ENCODE measurements at places on chromosomes 1 and 21.
A peak's percentile ranks its signal among the peaks of the same experiment; 100 is the strongest.

GRCh38 chr1:50942334-50942733 lies 17.7 kb downstream of the FAF1 start:
- DNase-seq: no peak

GRCh38 chr1:53725238-53725689 lies 13.7 kb downstream of the GLIS1 start:
- DNase-seq: no peak

GRCh38 chr1:223621312-223621734 lies 44.2 kb downstream of the CAPN8 start:
- no peak for DNase-seq

GRCh38 chr1:6824665-6825368 lies 39.6 kb downstream of the CAMTA1 start:
- DNase-seq: no peak

DNA sequence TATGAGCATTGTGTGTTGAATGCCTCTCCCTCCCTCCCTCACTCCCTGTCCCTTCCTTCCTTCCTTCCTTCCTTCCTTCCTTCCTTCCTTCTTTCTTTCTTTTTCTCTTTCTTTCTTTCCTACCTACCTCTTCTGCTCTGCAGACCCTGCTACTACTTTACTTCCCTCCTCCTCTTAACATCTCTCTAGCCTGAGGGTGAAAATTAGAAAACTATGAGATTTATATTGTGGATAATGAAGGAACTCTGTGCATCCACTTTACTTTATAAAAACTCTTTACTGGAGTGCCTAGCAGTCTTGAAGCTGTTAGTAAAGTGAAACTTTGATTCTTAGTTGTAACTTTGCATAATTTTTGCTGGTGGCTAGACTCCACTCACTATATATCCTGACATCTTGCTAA lies 572.2 kb downstream of the RWDD3 start:
- DNase-seq: no peak

- DNase-seq: no peak
Measured at GRCh38 chr1:45843474-45843905, 40.1 kb downstream of the MAST2 start.

GRCh38 chr1:51736702-51737101 lies 119.8 kb downstream of the OSBPL9 start:
- no peak for DNase-seq

GRCh38 chr1:25760871-25761270 lies 39.1 kb upstream of the SELENON start:
- no peak for DNase-seq

DNA sequence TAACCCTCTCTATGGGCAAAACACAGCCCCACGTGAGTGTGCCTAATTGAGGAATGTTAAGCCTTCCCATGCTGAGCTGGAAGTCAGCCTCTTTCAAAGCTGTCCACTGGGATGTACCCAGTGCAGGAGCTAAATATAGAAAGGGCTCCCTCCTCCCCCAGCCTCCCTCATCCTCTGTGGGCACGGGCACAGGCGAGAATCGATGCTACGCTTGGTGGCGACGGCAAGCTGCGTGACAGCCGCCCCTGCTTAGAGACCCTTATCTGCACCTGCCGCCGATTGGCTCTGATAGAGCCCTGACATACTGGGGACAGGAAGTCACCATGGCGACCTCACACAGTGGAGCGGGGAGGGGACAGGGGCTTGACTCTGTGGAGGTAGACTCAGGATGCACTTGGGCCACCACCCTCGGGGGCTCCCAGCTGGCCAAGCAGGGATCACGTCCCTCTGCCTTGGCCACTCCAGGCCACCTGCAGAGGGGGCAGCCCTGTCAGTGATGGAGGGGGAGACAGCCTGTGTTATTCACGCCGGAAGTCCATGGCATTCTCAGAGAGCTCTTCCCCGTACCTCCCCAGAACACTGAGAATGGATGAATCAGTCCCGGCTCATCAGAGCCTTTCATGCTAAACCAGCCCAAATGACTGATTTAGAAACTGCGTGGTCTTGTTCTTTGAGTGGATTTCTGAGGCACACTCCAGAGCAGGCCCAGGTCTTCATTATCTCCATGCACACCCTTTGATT lies 84.8 kb downstream of the KCND3 start:
- DNase-seq: no peak

GRCh38 chr1:231964961-231965360 lies 338.4 kb downstream of the DISC1 start:
- DNase-seq: no peak

GRCh38 chr1:1293263-1294249 lies 13.3 kb downstream of the SCNN1D start:
- DNase-seq: no peak

DNA sequence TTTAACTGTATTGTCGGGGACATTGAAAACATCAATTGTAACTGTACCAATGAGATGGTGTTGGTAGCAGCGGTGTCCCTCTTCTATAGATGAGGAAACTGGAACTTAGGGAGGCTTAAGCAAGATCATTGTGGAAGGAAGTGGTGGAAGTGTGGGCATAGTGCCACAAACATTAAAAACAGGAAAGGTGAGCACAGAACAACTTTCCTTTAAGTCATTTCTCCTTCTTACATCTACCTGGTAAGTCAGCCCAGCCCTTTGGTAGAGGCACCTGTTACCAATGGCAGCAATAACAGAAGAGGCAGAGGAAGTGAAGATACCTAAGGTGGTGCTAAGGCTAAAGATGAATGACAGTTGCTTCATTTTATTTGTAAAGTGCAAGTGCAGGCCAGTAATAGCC lies 12.0 kb upstream of the CTSS start:
- DNase-seq: no peak

DNA sequence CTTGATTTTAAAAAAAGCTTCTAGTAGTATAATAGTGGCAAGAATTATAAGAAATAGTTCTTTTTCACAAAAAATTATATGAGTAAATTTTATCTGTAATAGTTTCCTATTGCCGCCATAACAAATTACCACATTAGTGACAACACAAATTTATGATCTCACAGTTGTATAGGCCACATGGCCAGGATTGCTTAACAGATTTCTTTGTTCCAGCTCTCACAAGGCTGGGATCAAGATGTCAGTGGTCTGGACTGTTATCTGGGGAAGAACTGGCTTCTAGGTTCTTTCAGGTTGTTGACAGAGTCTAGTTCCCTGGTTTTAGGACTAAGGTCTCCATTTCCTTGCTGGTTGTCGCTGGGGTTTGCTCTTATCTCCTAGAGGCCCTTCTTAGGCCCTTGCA lies 236.4 kb downstream of the USP25 start:
- no peak for DNase-seq

- DNase-seq: no peak
Measured at GRCh38 chr1:167599957-167600581, 30.0 kb upstream of the RCSD1 start.

GRCh38 chr1:10675813-10676212 lies 120.6 kb downstream of the CASZ1 start:
- DNase-seq: no peak

- no peak for DNase-seq
Measured at GRCh38 chr1:37561133-37562132, 4.7 kb downstream of the DNALI1 start.

DNA sequence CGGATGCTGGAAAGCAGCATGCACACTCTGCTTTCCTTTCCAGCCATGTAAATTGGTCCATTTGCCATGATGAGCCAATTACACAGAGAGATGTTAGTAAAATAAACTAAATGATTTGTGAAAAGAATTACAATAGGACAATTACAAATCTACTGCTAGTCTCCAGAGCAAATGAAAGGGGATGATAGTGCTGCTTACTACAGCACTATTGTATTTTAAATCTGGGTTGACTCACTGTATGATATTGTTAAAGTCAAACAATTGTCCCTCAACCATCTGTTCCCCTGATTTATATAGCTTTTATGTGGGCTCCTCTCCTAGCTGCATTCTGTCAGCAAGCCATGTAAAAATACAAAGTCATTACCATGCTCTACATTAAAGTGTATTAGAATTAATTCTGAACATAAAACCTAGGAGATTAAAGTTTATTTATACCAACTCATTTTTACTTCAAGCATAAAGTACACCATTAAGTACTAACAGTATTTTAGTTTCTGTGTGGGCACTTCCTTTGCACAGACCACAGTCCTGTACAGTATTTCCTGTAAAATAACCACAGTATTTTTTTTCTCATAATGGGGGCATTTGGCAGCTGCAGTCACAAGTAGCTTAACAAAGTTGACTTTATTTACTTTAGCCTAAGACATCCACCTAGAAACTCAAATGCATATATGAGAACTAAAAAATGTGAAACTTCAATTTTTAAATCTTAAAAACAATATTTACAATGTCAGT lies 135.8 kb downstream of the VAV3 start:
- no peak for DNase-seq

DNA sequence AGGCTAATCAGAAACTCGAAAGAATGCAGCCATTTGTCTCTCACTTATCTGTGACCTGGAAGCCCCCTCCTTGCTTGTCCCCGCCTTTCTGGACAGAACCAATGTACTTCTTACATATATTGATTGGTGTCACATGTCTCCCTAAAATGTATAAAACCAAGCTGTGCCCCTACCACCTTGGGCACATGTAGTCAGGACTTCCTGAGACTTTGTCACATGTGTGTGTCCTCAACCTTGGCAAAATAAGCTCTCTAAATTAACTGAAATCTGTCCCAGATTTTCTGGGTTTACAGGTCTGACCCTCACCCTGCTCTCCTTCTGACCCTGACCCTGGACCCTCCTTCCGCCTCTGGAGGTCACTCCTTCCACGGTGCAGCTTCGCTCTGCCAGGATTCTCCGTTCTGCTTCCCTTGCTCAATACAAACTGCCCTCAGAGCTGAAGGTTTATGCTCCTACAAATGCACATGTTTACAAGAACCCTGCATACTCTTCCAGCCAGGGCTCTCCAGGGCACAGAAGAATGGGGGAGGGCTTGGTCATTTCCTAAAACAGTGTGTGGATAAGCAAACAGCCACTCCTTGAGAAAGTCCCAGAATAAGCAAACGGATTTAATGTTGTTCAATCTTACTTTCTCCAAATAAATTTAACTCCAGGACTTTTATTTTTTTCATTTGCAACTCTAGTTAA lies 160.5 kb downstream of the ACTL8 start:
- DNase-seq: no peak

DNA sequence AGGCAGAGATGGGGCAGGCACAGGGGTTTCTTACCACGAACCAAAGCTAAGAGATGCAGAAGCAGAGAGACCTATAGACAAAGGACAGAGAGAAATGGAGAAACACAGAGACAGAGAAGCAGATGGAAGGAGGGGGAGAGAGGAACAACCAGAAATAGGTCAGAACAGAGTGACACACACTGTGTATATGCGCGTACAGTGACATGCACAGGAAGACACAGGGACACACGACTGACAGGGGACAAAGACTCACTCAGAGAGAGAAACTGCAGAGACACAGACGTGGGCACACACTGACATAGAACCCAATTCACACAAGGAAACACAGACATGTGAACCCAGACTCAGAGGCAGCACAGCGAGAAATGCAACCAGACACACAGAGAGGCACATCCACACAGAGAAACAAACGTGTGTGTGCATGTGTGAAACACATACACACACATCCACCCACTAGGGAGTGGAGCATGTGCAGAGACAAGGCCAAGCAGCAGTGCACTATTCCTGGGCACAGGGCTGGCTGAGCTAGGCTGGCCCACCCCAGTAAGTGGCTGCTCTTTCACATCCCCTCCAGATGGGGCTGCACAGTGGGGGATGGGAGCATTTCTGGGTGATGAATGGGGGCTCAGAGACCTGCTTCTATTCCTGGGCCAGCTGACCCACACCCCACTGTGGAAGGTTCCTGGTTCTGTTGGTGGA lies 123.4 kb upstream of the CSF3R start:
- DNase-seq: peak; percentile 22

DNA sequence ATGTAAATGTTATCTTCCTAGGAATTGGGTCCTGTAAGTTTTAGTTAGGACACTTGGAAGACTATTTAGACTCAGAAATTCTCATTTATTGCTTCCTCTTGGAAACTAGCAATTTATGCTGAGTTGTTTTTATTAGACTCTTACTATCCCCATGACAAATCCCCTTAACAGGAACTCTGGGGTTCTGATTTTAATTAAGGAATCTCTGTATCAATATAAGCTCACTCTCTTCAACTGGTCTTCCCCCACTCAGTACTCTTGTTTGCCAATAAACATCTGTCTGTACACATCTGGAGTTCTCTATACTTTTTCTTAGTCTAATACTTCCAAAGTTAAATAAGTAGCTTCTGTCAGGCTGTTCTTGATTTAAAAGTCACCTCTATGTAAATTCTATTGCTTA lies 64.1 kb upstream of the TBX15 start:
- DNase-seq: no peak

DNA sequence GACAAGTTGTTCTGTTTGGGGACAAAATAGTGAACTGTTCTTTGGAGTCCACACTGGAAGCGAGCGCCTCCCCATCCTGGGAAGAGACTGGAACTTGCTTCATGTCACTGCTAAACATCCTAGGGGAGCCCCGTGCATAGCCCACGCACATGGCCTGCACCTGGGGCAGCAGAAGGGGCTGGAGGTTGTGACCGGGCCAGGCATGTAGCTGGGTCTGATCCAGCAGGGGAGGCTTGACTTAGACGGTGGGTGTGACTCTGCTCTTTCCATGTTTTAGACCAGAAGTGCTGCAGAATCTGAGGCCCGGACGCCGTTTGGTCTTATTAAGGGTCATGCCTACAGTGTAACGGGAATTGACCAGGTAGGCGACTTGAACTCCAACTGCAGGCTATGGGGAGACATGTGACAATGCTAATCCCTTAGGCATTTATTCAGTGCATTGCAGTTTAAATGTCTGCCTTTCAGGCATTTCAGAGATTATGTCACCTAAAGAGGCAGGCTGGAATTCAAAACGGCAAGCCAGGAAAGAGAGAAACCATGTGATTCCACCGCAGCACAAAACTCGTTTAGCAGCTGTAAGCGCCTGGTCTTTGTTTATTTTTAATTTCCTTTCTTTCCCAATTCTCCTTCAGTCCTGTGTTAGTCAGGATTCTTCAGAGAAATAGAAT lies 21.8 kb downstream of the CAPN9 start:
- no peak for DNase-seq

GRCh38 chr1:107342316-107342715 lies 201.5 kb downstream of the NTNG1 start:
- no peak for DNase-seq

GRCh38 chr1:175314300-175314699 lies 121.7 kb upstream of the KIAA0040 start:
- no peak for DNase-seq

GRCh38 chr21:33674226-33674625 lies 31.9 kb downstream of the ITSN1 start:
- DNase-seq: no peak

- no peak for DNase-seq
Measured at GRCh38 chr1:155938220-155938627, 3.2 kb upstream of the RXFP4 start.

GRCh38 chr1:91124989-91125417 lies 103.2 kb upstream of the ZNF644 start:
- DNase-seq: no peak

- DNase-seq: no peak
Measured at GRCh38 chr1:65629788-65630187, 162.9 kb upstream of the PDE4B start.

DNA sequence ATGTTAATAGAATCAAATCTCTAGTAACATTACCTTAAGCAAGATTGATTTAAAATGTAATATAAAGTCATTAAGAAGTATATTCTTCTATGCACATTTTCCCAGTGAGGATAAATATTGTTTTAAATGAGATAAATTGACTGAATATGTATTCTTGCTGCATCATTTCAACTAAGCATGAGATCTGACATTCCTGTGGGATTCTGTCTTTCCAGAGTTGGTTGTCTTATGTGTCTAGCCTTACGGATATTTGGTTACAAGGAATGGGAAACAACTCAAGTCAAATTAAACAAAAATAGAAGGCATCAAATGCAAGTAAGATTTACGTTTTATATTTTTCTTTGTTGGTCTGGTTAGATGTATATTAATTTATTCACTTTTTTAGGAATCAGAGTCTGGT lies 287.5 kb downstream of the PTGER3 start:
- no peak for DNase-seq

GRCh38 chr1:234842726-234843641 lies 233.0 kb upstream of the IRF2BP2 start:
- no peak for DNase-seq

Data from chondrocyte (in vitro differentiated cells).